ENCODE measurements at places on chromosomes 2 and 18.

DNA sequence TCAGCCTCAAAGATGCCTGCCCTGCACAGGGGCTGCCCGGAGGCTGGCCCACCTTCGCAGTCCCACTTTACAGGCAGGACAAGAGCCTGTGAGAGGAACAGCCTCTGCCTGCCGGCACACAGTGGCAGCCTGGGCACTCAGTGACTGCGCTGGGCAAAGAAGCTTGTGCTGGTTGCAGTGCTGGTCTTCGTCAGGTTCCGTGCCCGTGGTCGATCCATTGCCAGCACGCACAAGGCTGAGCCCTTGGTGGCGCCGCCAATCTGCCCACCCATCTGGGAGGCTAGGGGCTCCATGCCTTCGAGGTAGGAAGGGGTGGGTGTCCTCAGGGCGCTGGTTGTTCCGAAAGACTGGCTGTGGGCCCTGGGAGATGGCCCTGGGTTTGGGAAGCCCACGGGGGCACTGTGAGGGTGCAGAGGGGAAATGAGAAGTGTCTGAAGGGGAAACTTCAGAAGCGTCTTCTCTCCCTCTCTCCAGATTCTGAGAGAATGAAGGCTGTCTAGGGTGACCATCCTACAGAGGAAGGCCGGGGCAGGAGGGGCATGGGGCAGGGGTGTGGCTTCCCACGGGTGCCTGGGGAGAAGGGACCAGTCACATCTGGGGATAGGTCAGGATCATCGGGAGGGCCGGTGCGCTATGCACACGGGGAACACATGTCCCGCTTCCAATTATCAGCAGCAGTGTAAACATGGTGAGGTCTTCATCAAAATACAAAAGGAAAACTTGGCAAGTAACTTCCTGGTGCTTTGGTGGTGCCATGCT lies 49.1 kb upstream of the HS6ST1 start:
- no peak for DNase-seq

DNA sequence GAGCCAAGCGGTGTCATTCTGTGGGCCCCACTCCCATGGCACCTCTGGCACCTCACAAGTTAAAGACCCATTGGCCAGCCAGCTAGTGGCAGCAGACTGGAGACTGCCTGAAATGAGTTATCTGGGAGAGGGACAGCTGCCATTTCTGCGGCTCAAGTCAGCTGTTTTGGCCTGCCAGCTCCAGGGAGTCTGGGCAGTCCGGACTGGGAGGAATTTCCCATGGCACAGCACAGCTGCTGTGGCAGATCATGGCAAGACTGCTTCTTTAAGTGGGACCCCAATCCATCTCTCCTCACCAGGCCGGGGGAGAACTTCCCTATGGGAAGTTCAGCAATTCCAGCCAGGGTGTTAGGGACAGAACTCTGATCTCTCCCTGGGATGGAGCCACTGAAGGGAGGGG lies 2187.6 kb upstream of the CELF4 start:
- no peak for DNase-seq

DNA sequence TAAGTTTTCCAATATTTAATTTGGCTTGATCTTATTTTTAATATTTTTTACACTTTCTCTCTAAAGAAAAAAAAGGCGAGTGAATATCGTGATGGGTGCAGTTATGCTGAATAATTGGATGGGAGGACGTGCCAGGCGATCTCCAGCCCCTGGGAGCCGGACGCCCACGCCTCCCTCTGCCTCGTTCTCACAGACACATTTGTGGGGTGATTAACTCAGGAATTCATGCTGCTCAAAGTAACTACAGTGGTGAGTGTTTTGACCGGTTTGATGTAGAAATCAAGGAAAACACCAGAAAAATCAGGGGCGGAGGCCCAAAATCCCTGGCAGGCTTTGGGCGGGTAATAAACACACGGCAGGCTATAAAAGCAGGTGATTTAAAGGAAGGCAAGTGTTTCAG lies 736.8 kb upstream of the SALL3 start:
- DNase-seq, result no peak

DNA sequence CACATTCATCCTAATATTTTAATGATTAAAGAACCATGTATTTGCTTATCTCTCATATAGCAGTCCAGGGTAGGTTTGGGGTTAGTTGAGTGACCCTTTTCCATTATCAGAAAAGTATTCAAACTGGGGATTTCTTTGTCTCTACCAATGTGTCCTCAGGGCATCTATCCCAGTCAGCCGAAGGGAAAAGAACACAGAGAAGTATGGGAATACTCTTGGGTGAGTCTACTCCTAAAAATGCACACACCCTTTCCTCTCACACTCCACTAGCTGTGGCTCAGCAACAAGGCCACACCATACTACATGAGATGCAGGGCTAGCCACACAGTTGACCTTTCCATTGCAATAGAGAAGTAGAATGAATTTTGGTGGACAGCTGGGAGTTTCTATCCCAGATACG lies 114.3 kb downstream of the NXPH2 start:
- DNase-seq, result no peak

- DNase-seq, result no peak
Observed at GRCh38 chr18:9096007-9096371, 6.5 kb upstream of the NDUFV2 start.

DNA sequence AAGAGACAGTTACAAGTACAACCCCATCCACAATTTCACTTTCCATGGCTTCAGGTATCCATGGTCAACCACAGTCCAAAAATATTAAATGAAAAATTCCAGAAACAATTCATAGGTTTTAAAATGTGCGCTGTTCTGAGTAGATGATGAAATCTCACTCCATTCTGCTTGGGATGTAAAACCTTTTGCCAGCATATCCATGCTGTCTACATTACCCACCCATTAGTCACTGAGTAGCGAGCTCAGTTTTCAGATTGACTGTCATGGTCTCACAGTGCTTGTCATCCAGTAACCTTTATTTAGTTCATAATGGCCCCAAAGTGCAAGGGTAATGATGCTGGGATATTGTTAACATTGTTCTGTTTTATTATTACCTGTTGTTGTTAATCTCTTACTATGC lies 40.5 kb downstream of the SMAD4 start:
- no peak for DNase-seq

GRCh38 chr2:105296017-105296611 lies 33.4 kb downstream of the TGFBRAP1 start:
- DNase-seq, result no peak

GRCh38 chr18:24230766-24231165 lies 91.9 kb downstream of the CABYR start:
- no peak for DNase-seq

GRCh38 chr2:233021771-233022170 lies 8.7 kb upstream of the NGEF start:
- no peak for DNase-seq

DNA sequence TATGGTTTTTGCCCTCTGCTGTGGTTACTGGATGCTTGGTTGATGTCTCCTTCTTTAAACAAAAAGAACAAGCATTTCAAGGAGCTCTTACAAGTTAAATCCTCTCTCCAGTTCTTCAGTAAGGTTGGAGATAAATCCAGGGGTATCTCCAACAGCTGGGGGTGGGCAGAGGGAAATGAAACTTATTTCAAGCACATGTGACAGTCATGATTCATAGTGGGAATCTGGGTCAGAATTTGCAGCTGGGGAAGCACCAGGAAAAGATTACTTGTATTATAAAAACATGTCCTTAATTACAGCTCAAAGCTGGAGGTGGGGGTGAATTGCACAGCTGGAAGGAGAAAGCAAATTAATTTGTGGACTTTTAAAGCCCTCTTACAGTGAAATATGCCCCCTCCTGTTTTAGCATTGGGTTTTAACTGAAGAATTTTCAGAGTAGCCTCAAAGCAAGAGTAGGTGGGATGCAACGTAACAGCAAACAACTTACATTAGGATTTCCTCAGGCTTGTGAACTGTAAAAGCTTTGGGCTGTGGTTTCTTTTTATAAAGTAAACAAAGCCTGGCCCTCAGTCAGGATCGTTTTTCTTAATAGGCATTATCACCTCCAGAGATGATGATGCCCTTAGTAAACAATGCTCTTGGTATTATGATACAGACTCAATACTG lies 596.4 kb downstream of the NYAP2 start:
- DNase-seq, result no peak

DNA sequence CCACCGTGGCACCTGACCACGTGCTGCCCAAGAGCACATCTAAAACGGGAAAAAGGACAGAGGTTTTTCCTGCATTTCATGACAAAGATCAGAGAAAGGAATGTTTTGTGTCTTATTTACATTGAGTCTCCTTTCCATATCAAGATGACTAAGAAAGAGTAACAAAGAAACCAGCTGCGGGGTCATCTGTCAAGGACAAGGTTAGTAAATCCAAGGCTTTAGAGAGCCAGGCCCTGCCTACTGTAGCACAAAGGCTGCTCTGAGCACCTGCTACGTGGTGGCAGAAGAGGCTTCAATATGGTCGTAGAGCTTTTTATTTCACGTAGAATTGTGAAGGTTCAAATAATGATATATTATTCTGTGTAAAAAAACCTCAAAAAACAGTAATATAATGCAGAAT lies 51.0 kb downstream of the PRELID3A start:
- no peak for DNase-seq
